ENCODE measurements at places on chromosomes 3 and 15.

DNA sequence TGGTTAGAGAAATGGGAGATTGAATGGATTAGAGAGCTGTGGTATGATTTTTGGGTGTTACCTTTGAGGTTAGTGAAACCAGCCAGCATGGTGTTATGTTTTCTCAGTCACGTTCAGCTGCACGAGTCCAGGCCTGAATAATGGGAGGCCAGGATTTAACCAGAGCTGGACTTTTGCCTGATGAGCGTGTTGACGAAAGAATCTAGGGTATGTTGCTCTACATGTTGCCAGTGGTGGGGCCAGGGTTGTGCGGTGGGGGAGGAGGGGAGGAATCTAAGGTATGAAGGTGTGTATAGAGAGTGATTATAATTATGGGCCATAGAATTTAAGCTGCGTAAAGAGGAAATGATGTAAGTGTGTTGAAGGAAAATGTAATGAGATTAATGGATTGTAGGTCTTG lies 22.8 kb downstream of the MINDY2 start:
- DNase-seq = no peak

- DNase-seq = no peak
Measured at GRCh38 chr15:71127083-71127482, 11.8 kb downstream of the THSD4 start.

DNA sequence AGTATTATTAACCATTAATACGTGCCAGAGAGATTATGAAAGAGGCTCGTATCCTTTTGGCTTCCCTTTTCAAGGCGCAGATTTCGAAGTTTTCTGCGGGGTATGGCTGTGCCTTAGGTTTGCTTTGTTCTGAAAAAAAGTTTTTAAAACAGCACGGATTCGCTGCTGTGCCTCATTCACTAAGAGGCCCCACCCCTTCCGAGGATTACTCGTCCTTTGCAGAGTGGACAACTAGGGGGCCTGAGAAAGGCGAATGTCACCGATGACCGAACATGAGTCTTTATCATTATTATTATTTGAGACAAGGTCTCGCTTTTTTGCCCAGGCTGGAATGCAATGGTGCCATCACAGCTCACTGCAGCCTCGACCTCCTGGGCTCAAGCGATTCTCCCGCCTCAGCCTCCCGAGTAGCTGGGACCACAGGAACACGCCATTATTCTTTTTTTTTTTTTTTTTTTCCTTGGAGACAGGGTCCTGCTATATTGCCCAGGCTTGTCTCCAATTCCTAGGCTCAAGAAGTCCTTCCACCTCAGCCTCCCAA lies 684 bp upstream of the RPS27L start:
- no peak for DNase-seq

DNA sequence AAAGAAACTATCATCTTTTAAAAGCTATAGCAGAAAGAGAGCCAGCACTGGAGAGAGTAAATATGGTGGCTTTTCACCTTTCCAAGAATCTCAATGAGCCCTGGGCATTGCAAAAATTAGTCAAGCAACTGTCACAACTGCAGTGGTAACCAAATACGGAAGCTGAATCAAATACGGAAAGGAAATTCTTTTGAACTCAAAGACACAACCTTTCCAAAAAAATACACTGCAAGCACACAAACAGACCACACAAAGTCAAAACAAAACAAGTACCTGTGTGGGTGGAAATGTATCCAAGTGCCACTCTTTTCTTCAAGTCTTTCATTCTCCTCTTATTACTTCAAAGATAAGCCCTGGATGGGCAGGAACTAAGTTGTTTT lies 17.6 kb downstream of the VGLL4 start:
- no peak for DNase-seq

DNA sequence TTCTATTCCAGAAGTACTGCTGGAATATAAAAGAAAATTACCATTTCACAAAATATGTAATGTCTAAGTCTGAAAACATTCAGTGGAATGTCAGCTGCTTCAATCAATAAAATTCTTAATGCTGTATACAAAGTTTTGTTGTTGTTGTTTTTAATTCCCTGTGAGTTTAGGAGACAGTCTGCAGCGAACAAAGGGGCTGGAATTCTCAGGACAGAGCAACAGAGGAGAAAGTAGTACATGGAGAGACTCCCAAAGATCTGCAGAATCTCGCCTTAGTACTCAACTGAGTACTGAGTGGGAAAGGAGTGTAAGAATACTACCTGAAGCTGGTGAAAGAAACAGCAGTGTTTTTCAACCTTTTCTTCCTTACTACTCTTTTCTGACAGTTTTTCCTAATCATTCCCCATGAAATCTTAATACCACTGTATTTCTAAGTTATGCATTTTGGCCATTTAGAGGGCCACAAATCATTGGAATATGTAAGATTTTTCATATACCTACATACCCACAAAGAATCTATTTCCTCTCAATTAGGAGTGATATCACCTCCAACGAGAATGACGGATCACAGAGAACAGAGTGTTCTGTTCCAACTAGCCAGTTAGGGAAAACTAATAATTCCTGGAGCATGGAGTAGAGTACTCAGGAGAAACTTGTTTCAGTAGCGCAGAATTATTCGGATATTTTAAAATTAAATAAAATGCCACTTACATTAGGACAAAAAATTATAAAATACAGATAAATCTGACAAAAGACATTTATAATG lies 16.0 kb downstream of the ANKRD28 start:
- no peak for DNase-seq

GRCh38 chr3:145244327-145244726 lies 916.7 kb downstream of the PLOD2 start:
- no peak for DNase-seq

DNA sequence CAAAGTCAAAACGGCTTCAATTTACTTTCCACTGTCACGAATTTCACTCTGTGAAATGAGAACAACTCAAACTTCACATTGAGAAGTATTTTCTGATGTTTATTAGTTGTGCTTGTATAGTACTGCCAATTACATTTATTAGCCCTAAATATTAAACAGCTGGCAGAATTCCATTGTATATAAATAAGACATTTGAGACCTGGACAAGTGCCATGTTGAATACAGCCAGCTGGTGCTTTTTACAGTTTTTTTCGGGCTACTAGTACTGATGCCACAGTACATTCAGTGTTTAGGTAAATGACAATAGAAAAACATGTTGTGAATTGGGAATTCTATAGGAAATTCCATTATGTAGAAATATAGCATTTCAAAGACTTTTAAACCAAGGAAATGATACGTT lies 79.0 kb downstream of the EPHA3 start:
- DNase-seq = no peak

GRCh38 chr3:59882746-59883145 lies 832.9 kb upstream of the CFAP20DC start:
- no peak for DNase-seq

DNA sequence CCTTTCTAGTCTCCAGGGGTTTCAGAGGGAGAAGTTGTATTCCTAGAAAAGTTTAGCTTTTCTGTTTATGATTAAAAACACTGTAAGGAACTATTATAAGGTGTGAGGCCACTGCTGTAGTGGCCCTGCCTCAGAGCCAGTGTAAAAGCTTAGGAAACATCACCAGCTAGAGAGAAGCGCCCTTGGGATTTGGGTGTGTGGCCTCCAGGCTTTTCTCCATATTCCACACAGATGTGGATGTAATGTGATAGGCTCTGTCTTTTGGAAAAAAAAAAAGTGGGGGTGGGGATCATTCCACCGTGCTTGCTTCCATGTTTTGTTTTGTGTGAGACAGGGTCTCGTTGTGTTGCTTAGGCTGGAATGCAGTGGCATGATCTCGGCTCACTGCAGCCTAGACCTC lies 13.9 kb downstream of the SEC61A1 start:
- DNase-seq = no peak

DNA sequence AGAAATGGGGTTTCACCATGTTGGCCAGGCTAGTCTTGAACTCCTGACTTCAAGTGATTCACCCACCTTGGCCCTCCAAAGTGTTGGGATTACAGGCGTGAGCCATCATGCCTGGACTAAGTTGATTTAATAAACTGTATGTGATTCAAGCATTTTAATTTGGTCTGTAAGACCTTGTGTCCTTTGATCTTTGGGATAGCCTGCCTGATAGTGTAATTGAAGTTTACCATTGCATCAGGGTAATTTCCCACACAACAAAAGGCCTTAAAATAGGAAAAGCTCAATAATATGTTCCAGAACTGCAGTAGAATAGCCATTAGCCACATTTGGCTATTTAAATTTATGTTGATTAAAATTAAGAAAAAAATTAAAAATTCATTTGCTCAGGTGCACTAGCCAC lies 25.2 kb upstream of the DENND6A start:
- no peak for DNase-seq

DNA sequence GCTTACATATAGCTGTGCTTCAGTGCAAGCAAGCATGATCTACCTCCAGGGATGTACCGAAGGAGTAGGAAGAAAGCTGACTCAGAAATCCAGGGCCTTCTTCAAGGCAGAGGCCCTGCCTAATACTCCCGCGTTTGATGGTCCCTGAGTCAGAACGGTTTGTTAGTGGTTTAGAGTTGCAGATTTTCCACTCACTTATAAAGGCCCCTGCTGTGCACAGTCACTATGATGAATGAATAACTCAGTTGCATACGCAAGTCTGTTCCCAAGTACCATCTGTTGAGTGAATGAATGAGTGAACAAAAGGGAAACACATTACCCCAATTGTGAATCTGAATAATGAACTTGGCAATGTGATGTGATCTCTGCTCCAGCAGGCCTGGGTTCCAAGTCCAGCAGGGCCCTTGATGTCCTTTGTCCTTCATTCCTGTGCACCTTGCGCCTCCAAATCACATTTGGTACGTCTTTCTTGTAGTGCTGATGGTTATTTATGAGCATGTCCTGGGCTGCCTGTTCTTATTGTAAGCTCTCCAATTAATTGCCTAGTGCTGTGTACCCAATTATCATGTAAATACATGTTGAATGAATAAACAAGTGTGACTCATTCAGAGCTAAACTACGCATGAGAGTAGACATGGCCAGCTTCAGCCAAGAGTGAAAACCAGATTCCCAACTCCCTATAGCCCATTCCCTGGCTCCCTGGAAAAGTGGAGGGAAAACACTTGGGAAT lies 85.3 kb upstream of the LIMD1 start:
- no peak for DNase-seq

DNA sequence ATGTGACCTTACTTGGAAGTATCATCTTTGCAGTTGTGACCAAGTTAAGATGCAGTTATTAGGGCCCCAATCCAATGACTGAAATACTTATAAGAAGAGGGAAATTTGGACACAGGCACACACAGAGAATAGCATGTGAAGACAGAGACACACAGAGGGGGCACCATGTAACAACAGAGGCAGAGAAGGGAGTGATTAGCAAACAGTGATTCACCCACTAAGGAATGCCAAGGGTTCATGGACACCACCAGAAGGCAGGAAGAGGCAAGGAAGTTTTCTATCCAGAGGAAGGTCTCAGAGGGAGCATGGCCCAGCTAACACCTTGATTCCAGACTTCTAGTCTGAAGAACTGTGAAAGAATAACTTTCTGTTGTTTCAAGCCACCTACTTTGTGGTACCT lies 25.0 kb downstream of the SIDT1 start:
- no peak for DNase-seq

- no peak for DNase-seq
Measured at GRCh38 chr3:150146991-150147761, 176.5 kb upstream of the PFN2 start.

DNA sequence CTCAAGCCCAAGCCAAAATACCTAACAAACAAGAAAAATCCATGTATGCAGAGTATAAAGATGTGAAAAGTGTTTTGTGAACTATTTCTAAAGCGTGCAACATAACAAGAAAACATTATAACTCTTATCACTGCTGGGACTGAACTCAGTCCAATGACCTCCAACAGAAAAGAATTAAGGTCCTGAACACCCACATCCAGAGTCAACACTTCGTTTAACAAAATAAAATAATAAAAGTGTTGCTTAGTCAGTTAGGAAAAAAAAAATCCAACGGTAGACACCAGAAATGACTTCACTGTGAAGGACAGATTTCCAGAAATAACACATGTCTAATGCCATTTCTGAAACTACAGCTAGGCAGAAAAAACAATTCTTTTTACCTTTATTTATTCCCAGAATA lies 28.0 kb downstream of the MB21D2 start:
- DNase-seq = no peak

- no peak for DNase-seq
Measured at GRCh38 chr15:78304216-78305066, 5.0 kb upstream of the SKIC8 start.

- no peak for DNase-seq
Measured at GRCh38 chr15:40275523-40275922, 7.3 kb downstream of the ANKRD63 start.

DNA sequence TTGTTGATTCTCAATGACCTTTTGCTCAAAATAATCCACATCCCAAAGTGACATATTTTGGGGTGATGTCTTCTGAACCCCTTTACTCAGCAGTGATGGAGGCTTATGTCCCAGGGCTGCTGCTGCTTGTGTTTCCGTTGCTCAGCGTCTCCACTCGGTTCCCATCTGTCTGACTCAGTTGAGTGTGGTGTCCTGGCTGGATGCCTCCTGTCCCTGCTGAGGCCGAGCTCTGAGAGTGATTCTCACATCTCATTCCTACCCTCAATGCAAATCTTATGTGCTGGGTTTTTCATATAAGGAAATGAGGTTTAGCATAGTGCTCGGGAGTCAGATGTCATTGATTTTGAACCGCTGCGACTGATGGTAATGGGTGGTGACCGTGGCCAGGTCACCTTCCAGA lies 247.4 kb downstream of the GABRG3 start:
- no peak for DNase-seq

DNA sequence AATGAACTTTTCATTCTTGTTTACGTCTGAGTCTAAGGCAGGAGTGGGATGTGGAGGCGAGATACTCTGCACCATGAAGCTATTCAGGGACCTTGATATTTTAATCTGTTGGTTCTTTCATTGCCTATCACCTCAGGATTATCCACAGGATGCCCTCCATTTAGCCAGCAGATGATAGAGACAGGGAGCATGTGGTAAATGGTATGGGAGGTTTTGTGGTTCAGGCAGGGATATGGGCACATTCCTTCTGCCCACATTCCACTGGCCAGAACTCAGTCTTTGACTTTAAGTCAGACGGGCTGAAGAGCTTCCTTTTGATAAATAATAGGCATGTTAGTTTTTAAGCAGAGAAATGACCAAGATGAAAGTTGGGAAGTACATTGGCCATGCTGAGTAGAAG lies 548.0 kb upstream of the CCDC54 start:
- no peak for DNase-seq

- DNase-seq = no peak
Measured at GRCh38 chr3:36317915-36318314, 62.4 kb upstream of the STAC start.

GRCh38 chr15:26231096-26231495 lies 368.0 kb upstream of the ATP10A start:
- no peak for DNase-seq

GRCh38 chr3:72520690-72521308 lies 327.4 kb downstream of the SHQ1 start:
- DNase-seq = no peak

DNA sequence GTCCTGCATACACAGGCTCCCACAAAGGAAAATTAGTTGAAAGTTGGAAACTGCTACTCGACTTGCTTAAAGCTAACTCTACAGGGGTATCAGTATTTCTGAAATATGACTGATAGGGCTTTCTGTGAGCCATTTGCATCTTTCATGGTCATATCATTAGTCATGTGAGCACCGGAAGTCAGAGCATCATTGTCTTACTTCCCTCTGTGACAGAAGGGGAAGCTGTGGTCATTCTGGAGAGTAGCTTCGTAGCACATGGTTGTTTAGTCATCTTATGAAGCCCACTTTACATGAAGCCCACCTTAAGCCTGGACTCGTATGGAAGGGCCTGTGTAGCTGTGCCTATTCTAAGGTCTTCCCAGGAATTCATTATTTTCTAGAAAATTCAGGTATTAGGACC lies 69.0 kb downstream of the COL6A5 start:
- DNase-seq = no peak
